Brain pericyte (primary cell): ENCODE measurements at places on chromosomes 16 and 17.

GRCh38 chr16:67156143-67156844, 3.4 kb downstream of the TRADD start:
- no peak for DNase-seq

DNA sequence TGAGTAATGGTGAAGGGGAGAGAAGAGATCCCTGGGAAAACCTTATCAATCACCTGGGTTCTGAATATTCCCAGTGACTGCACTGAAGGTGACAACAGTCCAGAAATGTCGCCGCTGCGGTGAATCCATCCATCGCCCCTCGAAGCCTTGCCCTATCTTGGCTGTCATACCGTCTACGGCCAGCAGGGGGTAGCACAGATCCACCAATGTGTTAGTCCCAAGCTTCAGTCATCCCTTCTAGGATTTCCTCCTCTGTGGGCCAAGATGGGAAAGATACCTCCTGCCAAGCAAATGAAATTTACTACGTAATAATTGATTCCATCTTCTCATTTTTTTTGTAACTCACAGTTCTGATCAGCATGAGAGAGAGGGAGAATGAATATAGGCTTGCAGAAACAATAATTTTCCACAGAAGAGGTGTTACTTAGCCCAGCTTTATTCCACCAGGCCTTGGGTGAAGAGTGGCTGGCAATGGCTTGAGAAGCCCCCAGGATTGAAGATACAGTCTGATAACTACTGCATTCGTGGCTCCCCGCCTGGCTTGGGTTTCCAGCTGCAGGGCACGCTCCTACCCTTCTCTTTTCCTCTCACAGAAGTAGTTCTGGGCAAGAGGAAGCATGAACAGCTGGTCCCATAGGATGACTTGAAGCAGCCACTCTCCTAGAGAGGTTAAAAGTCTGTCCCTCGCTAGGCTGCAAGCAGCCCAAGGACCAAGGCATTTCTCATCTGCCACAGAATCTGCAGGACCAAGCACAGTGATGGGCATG, 2.6 kb upstream of the FMNL1 start:
- peak; percentile 50 for DNase-seq

DNA sequence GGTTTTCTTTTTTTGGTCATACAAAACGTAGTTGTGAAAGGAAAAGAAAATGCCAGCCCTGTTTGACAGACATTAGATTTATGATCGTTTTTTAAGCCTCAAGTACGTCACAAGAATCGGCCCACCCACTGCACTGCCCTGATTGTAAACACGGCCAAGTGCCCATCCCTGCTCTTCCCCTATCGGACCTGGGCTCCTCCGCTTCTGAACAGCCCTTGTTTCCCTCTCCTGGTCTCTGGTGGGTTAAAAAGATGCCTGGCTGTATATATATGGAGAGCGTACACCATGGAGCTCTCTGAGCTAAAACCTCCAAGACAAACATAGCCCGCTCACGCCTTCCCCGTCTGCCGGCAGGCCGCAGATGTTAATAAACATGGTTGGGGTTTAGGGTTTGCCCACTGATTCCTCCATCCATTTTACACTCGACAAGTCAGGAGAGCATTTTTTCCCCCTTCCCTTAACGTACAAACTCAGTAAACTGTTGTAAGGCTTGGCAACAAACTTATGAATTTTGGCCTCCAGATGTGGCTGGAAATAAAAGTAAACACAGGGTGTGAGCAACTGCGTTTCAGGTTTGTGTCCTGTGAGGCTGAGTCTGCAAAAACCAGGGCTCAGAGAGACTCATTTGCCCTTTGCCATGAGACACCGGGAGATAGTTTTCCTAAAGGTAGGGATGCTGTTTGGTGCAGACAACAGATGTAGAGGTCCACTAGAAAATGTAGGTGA, 325.9 kb downstream of the SOX9 start:
- no peak for DNase-seq

GRCh38 chr16:73890186-73891128, 406.2 kb upstream of the PSMD7 start:
- no peak for DNase-seq

DNA sequence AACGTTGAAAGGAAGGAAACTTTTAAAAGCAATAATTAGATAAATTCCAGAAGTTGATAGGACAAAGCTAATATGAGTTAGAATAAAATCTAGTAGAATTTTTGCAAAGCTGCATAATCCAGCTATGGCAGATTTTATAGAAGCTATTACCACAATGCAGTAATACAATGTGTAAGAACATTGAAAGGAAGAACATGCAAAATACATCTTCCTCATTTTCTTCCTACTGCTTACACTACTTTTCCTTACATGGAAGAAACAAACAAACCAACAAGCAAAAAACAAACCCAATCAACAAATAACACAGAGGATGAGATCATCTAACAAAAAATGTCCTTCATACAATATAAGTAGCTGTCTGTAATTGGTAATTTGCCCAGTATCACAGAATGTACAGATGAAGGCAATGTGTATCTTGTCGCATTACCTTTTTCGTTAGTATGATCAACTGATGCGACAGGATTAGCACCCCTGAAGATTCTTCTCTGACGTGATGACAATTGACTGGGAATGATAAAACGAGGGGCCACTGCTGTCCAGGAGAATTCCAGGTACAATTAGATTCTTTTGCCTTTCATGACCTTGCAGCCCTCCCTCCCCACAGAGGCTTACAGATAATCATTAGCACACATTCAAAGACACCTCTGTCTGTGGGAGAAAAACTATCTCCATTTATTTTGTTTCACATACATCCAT, 21.2 kb upstream of the LRRC37A start:
- DNase-seq, result no peak

DNA sequence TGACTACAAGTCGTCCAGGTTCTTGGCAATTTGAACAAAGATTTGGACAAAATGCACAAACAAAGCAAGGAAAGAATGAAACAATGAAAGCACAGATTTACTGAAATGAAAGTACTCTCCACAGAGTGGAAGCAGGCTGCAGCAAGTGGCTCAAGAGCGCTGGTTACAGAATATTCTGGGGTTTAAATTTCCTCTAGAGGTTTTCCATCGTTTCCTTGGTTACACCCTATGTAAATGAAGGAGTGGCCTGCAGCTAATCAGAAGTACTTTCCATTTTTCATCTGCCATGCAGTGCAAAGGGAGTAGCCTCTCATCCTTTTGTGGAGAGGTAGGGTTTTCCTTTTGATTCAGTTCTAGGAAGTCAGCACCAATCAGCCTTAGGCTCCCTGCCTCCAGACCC, 11.8 kb downstream of the STXBP4 start:
- no peak for DNase-seq

DNA sequence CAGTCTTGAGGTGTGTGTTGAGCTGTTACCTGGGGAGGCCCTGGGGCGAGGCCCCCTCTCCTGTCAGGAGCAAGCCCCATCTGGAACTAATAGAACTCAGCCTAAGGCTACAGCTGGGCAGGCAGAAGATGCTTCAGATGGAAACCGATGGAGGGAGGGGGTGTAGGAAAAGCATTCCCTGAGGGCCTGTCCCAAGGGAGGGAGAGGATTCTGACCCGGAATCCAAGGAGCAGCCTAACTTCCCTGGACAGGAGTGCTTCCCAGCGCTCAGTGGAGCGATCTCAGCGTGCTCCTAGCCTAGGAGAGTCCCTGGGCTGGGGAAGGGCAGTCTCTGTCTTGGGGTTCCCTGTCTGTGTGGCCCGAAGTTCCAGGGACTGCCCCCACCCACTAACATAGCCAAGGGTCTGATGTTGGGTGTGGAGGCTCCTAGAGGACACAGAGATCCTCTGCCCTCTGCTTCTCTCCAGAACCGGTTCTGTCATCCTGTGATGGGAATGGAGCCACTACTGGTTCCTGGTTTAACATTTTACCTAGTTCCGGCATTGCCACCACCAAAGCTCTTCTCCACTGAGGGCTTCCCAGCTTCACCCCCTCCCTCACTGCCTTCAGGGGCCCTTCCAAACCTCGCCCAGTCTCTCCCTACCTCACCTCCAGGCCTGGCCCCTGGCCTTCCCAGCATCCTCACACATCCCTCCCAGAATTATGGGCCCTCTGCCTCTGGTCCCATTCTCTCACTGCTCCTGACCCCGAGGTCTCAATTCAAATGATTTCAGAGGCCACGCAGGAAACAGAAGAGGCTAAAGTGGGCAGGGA, 58.7 kb downstream of the RTN4RL1 start:
- DNase-seq, result no peak

GRCh38 chr17:64994281-64994680, 62.3 kb downstream of the GNA13 start:
- no peak for DNase-seq

- DNase-seq, result no peak
Observed at GRCh38 chr16:71441348-71442050, 355 bp downstream of the TLE7 start.

GRCh38 chr16:88375236-88375975, 7.4 kb upstream of the ZNF469 start:
- no peak for DNase-seq

- no peak for DNase-seq
Observed at GRCh38 chr17:40361925-40362695, 2.4 kb downstream of the GJD3 start.

DNA sequence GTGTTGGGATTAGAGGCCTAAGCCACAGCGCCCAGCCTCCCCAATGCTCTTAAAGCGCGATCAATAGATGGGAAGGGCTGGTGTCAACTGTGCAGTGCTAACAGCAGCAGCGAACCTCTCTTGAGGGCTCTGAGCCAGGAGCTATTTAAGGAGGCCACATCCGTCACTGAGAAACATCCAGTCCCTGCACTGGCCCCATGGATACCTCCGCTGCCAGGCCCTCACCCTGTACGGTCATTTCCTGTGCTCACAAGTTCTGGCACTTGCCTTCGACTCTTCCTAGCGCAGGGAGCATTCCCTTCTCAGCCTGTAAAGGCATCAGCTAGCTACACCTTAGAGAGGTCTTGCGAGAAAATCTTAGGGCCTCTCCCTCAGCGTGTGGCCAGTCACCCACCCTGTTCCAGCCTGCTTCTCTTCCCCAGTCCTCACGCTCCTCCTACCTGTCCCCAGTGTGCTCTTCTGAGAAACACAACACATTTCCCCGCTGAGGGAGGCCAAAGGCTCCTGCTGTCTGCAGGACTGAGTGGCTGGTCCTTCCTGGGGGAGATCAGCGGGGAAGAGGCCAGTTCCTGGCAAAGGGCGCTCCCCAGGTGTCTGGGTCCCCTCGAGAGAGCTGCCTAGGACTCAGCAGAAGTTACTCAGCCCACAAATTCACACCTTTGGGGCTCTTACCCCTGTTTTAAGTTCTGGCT, 28.6 kb downstream of the GTF3C1 start:
- no peak for DNase-seq

DNA sequence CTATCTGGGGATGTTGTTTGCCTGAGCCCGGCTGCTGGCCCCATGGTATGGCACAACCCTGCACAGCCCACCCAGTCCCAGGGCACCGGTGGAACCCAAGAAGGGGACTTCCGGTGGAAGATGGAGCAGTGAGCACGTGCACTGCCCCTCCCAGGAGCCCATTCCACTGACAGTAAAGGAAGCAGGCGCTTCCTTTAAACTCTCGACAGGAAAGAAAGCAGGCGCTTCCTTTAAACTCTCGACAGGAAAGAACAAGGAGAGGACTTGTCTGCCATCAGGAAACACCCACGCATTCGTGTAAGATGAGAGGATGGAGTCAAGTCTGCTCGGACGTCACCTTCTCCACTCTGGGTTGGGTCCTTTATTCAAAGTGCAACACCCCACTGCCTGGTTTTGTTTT, 53.7 kb downstream of the IL21R start:
- DNase-seq, result no peak

DNA sequence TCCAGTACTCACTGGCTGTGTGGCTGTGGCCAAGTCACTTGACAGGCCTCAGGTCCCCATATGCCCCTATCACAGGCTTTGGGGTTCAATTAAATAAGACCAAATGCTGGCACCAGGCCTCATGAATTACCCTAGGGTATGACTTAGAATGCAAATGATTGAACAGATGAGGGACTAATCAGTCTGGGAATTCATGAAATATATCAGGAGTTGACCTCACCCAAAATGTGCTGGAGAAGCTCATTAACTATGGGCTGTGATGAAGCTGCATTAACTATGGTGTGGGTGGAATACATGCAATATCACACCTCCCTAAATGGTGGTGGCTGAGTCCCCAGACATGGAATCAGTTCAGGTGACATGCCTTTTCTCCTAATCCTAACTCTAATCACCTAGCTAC, 72.1 kb downstream of the DNAH3 start:
- no peak for DNase-seq

DNA sequence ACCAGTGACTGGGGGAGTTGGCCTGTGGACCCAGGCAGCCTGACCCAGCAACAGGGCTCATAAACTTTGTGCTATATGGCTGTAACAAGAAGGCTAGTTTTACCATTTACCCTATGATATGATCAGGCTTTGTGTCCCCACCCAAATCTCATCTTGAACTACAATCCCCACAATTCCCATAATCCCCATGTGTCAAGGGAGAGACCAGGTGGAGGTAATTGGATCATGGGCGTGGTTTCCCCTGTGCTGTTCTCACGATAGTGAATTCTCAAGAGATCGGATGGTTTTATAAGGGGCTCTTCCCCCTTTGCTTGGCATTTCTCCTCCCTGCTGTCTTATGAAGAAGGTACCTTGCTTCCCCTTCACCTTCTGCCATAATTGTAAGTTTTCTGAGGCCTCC, 111.2 kb upstream of the NLRP1 start:
- DNase-seq, result no peak

- no peak for DNase-seq
Observed at GRCh38 chr17:55816532-55817396, 65.9 kb downstream of the PCTP start.

GRCh38 chr17:37488607-37489196, 989 bp upstream of the DUSP14 start:
- peak; percentile 64 for DNase-seq

- no peak for DNase-seq
Observed at GRCh38 chr16:15509593-15510535, 75.5 kb downstream of the BMERB1 start.

DNA sequence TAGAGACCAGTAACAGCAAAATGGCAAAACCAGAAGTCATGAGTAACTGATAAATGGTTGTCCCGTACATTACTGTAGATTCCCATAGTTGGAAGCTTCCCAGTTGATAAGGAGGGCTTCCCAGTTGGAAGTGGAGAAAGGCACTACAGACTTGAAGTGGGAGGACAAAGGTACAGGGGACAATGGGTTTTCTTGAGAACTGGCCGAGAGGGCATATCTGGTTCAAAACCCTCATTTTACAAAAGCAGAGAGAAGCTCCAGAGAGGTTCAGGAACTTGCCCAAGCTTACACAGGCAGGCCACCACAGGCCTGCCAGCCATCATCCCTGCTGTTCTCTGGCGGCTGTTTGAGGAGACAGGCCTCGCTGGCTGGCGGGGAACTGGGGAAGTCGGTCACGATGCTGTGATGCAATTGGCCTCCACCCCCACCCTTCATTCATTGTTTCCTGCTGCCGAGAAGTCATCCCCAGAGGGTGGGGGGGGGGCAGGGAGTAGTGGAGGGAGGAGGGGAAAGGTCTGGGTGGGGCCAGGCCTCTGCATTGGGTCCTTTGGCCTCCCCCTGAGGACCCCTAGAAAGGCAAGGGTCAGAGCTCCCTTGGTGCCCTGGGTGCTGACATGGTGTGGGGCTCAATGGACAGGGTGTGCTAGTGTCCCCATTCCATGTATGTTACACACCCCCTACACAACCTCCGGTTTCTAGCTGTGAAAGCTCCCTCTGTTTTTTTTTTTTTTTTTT, 3.0 kb downstream of the UBALD2 start:
- peak; percentile 52 for DNase-seq

- no peak for DNase-seq
Observed at GRCh38 chr17:8137645-8138373, 13.9 kb upstream of the HES7 start.

- DNase-seq, result no peak
Observed at GRCh38 chr16:11160676-11161115, 95.3 kb downstream of the SOCS1 start.
